ENCODE measurements at places on chromosomes 2 and 18.

DNA sequence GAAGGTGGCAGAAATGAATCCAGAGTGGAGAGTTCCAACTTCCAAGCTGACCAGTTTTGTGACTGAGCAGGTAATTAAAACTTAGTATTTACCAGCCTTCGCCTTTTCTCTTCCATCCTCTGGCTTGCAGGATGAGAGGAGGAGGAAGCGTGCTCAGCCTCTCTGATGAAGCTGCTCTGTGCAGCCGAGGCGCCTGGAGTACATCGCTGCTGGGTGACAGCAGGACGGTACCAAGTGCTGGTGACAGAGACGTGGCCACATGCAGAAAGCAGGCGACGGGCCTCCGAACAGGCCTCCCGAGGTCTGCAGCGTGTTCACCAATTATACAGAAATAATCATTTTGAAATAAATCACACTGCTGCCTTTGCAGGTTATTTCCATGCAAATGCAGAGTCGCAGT is 95.0 kb downstream of the MBP start:
- no peak for DNase-seq

DNA sequence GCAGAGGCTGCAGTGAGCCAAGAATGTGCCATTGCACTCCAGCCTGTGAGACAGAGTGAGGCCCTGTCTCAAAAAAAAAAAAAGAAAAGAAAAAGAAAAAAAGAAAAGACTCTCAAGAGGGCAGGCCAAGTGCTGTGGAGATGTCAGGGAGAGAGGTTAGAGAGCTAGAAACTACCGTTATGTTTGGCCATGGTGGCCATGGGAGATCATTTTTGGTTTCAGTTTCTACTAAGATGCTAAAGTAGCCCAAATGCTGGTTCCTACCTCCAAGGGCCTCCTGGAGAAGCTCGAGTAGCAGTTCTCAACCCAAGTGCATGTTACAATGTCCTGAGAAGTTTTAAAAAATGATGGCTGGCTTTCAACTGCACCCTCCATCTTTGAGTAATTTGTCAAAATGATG is 47.4 kb upstream of the TCF4 start:
- DNase-seq = no peak

DNA sequence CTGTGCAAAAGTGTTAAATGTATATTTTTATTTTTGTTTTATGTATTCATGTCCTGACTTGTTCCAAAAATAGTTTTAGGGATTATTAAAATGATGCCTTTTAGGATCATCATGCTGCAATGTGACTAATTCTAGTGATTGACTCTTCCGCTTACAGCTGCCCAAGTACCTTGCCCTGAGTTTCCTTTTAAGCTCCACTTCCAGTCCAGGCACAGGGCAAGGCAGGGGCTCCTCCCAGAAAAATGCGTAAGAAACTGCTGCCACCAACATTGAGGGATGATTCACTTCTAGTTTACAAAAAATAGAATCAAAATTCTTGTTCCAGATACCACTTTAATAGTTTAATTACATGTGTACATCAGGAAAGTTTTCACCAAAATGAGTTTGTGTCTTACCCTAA is 116.4 kb downstream of the IRS1 start:
- DNase-seq = no peak

- peak; percentile 73 for DNase-seq
Observed at GRCh38 chr18:48023334-48024008, 93.0 kb upstream of the SMAD2 start.

- peak; percentile 50 for DNase-seq
Observed at GRCh38 chr2:169038338-169038757, 7.2 kb upstream of the ABCB11 start.

DNA sequence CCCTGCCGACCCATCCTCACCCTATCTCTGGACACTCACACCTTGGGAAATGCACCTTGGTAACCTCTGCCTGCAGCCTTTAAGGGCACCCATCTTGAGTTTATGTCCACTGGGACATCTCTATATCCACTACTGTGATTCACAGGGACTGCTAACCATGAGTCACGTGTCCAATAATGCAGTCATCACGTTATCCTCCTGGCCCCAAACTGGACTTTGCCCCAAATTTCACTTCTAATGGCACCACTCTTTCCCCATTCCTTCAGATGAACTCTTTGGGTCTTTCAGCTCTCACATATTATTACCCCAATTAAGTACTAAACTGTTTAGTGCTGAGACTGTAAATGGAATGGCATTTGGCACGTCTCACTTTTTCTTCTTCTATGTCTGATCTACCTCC is 71.2 kb upstream of the TMEM200C start:
- DNase-seq = no peak

DNA sequence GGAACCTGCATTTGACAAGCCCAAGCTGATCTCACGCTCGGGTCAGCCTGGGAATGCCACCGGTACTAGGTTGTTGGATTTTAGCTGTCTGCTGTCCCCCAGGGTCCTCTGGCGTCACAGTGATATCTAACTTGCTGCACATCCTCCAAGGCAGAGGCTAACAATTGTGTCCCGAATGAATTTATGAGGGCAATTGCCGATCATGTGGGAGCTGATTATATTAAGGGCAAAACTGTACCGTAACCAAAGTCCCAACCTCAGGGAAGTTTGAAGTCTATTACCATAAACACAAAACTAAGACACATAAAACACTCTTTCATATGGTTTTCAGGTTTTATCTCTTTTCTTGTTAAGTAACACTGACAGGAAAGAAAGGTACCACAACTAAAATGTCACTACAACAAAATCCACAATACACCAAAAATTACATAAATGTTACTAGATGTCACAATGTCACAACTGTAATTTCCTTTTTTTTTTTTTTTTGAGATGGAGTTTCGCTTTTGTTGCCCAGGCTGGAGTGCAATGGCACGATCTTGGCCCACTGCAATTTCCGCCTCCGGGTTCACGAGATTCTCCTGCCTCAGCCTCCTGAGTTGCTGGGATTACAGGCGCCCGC is 6.7 kb downstream of the UXS1 start:
- no peak for DNase-seq

DNA sequence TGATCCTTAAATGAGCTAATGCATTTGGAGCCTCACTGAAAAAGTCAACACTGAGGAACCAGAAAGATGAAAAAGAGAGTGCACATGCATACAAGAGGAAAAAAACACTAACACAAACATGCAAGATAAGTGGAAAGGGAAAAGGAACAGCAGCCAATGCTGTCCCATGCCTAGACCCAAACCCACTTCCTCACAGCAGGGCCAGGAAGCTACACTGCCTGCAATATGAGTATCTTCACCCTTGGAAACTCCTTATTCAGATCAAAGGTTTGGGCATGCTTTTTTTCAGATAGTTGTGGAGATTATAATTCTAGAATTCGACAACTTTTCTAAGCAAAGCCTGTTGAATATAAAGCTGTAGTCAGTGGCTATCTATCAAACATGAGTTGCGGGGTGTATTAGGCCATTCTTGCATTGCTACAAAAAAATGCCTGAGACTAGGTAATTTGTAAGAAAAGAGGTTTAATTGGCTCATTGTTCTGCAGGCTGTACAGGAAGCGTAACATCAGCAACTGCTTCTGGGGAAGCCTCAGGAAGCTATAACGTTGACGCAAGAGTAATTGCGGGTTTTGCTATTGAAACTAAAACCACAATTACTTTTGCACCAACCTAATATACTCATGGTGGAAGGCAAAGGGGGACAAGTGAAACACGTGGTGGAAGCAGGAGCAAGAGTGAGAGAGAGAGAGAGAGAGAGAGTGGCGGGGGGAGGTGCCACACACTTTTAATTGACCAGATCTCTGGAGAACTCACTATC is 138.2 kb downstream of the MBD2 start:
- no peak for DNase-seq

DNA sequence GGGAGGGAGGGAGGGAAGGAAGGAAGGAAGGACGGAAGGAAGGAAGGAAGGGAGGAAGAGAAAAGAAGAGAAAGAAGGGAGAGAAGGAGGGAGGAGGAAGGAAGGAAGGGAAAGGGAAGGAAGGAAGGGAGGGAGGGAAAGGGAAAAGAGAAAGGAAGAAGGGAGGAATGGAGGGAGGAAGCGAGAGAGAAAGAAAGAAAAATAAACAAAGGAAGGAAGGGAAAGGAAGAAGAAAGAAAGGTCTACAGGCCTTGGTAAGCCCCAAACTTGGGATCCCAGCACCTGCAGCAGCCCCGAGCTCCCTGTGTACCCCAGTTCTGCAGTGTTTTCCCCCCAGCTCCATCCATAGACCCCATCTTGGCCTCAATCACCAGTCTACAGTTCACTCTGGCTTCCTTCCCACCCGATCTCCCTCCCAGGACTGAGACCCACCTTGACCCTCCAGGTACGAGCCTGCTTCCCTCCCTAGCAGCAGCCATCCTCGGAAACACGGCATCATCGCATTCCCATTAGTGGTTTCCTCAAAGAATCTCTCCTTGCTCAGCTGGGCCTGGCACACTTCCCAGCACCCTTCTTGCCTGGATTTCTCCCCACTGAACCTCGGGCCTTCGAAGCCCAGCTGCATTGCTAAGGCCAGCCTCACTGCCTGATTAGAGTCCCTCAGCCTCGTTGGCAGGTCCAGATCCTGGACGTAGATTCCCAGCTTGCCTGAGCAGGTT is 46.1 kb upstream of the SH3BP4 start:
- DNase-seq = no peak

DNA sequence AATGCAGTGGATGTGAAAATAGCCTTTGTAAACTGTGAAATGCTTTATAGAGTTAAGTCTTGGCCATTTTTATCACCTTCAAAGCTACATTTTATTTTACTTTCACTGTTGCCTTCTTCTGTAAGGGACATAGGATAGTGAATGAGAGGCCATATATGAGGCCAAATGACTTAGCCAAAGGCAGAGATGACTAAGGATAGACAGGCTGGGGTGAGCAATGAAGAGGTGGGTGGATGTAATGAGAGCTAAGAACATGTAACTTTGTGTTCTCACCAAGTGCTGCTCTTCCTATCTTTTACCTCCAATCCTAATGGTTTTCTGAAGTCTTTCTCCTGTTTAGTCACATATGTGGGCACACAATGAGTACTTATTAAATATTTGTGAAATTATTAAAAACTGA is 101.9 kb downstream of the MBD5 start:
- peak; percentile 5 for DNase-seq

DNA sequence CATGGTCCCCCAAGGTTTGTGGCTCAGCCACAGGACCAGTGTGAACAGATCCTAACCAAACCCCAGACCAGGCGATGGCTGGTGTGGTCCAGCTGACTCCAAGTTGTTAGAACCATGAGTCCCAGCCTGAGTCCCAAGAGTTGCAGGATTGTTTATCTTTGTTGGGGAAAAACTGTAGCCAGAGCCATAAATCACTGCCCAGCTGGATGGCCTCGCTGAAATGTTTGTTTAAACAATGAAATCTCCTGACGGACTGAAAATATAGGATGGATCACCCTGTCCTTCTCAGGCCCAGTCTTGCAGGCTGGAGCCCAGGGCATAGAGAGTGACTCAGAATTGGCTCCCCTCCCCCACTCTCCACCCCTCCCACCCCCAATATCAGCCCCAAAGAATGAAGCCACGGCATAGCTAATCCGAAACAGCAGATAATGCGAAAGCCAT is 36.4 kb downstream of the PKDCC start:
- no peak for DNase-seq

GRCh38 chr18:21703241-21703820 is 1.2 kb downstream of the ABHD3 start:
- peak; percentile 60 for DNase-seq

- DNase-seq = peak; percentile 25
Observed at GRCh38 chr2:54402350-54402749, 53.8 kb upstream of the SPTBN1 start.

- peak; percentile 86 for DNase-seq
Observed at GRCh38 chr18:61901323-61901986, 8.6 kb upstream of the RNF152 start.

DNA sequence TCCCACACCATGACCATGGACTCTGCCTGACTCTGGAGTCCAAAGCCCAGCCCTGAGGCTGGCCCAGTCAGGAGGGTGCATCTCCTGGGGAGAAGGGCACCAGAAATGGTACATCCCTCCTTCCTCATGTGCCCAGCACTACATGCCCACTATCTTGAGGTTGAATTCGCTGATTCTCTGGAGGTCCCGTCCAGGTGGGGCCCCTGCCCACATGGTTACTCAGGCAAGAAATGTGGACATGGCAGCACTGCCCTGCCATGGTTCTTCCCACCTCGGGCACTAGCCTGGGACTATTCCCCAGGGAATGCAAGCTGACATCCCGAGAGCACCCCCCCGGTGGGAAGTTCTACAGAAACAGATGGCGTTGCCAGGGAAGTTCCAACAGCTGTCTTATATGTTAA is 15.3 kb upstream of the HES6 start:
- DNase-seq = no peak

- no peak for DNase-seq
Observed at GRCh38 chr2:134897932-134898331, 20.7 kb upstream of the CCNT2 start.

DNA sequence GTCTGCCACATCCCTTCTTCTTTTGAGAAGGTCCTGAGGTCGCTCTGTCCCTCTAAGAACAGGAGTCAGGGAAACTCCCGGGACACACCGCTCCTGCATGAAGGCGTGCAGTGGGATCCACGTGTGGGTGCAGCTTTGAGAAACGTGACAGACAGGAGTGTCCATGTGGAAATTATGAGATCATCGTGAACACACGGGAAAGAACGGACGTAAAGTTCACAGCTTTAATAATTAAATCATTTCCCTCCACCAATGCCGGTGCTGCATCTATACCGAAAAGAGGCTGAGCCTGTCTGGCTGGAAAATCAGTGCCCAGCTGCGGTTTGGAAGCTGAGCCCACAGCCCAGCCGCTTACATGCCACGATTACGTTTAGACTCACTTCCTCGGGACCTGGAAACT is 372.4 kb upstream of the SALL3 start:
- DNase-seq = no peak

- DNase-seq = peak; percentile 70
Observed at GRCh38 chr2:103959174-103960128, 894.5 kb upstream of the POU3F3 start.

DNA sequence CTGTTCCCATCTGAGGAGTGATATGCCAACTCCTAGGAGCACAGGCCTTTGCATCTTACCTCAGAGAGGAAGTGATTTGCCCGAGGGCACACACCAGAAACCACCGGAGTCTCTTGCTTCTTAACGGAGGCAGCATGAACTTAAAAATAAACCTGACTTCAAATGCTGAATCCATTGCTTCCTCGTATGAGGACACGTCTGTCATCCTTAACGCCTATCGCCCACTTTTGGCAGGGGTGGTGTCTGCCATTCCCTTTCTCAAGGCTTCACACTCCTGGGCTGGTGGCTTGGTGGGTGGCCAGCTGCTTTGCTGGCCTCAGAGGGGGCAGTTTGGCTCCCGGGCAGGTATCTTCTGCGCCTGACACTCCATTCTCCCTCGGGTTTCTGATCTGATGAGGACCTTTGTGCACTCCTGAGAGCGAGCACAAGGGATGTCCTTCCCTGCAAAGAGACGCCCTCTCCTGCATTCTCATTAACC is 1.1 kb upstream of the PREB start:
- DNase-seq = no peak
